ENCODE measurements at places on chromosomes 16 and 17. TPM values are rescaled to one million over a fixed set of nuclear protein-coding genes. Genes with fewer than 3 reads are reported as not detected.

The PYY gene
- not detected for total RNA-seq

The UBE2Z gene
- total RNA-seq: 61.3 TPM

The NRN1L gene
- 0.69 TPM for total RNA-seq

The TP53TG3 gene
- not detected for total RNA-seq

The SMPD3 gene
- 5.6 TPM for total RNA-seq

The LITAFD gene
- not detected for total RNA-seq

The RNF43 gene
- total RNA-seq: 7.5 TPM

The RECQL5 gene
- total RNA-seq: 43.1 TPM

The CCL8 gene
- total RNA-seq: 1.5 TPM

The AATF gene
- total RNA-seq: 42.8 TPM

The CDRT15 gene
- total RNA-seq: not detected

The TBC1D3G gene
- not detected for total RNA-seq

GRCh38 chr16:75481475-75481874 is 13.8 kb downstream of the CHST6 start:
- DNase-seq: peak; percentile 34

GRCh38 chr17:49191409-49191916 is 18.9 kb downstream of the GNGT2 start:
- no peak for DNase-seq

- DNase-seq: peak; percentile 99
Observed at GRCh38 chr16:401468-402348, at the start of gene DECR2. DECR2 (plus strand) TSS chr16:401885; CDS start chr16:401964, 79 bp downstream.

DNA sequence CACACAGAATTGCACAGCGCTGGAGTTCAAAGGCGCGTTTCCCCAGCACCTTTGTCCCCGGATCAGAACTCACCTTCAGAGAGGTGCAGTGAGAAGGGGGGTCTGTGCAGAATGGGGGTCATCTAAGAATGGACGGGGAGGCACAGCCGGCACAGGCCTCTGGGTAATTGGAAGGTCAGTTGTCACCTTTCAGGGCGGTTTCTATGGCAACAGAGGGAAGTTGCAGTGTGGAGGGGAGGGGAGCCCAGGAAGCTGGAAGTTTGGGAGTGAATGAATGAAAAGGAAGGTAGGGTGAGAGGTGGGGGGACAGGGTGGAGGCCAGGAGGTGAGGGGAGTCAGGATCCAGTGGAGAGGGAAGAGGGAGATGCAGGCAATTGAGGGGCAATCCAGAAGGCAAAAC is 12.4 kb upstream of the KCNG4 start:
- DNase-seq: no peak

DNA sequence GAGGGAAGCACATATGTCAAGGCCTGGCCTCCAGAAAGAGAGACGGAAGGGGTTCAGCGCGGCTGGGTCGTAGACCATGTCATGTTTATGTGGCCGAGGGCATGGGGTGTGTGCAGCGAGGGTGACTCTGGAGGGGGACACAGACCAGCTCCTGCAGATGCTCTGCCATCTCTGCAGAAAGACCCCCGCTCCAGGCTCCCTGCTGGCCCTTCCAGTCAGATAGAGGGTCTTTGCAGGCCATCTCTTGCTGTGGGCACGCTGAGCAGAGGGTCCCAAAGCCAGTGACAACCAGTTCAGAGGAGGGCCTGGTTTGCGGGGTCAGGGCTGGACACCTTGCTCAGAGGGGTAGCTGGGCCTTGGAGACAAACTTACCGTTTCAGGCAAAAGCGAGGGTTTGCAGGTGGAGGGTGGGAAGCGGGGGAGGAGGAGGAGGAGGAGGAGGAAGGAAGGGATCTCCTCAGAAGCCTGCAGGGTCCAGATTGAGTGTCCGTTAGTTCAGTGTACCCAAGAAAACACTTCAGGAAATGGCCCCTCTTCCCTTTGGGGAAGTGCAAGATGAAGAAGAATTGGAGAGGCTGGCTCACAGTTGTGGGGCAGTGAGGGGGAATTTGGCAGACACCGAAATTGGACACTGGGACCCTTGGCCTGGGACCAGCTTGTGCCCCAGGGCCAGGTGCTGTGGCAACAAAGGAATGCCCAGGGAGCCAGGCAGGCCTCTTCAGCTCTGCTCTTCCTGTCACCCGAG is 102.8 kb downstream of the CMIP start:
- DNase-seq: peak; percentile 46

GRCh38 chr17:35555691-35556090 is 4.9 kb downstream of the SLFN14 start:
- no peak for DNase-seq

DNA sequence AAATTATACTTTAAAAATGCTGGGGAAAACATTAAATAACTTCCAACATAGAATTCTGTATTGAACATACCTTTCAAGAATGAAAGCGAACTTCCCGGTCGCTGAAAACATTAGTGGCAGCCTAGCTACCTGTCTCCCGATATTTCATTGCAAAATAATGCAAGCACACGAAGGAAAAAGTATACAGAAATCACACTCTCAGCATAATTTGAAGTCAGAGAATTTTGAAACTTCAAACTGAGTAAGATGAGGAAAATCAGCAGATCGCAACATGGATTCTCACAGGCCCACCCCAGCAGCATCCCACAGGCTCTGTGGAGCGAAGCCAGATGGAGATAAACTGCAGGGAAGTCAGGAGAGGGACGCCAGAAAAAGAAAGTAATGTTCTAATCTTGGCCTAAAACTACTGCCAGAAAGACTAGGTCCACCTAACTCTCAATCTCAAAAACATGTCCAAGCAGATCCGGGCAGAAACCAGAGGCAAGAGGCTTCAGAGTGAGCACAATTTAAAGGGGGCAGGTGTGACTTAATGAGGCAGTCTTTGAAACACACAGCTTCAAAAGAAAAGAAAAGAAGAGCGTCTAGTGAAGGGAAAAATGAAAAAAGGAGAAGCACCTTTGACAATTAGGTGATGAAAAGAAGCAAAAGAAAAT is 4.8 kb upstream of the GOSR1 start:
- DNase-seq: no peak

DNA sequence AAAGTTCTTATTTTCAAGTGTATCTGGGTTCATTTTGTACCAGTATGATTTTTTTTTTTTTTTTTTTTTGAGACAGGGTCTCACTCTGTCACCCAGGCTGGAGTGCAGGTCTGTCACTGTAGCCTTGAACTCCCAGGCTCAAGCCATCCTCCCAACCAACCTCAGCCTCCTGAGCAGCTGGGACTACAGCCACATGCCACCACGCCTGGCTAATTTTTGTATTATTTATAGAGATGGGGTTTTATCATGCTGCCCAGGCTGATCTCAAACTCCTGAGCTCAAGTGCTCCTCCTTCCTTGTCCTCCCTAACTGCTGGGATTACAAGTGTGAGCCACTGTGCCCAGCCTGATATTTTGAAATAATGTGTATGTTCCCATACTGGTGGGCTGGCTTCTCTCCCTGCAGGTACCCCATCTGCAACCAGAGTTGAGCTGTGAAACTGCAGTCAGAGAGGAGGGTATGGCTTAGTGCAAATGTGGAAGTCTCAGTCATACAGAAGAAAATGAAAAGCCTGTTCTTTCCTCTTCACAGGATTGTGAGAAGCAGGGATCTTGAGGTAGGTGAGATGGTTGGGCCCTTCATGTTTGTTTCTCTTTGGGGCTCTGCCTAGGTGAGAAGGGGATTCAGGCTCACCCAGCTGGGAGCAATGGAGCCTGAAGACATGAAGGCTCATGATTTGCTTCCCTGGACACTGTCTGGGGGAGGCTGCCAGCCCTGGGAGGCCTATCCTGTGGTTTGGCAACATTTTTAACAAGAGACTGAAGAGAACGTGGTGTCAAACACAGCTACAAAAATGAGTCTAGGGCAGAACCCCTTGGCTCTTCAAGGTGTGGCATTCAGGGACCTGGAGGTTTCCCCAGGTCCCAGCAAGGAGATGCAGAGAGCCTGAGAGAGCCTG is 41.3 kb upstream of the SIAH1 start:
- no peak for DNase-seq

DNA sequence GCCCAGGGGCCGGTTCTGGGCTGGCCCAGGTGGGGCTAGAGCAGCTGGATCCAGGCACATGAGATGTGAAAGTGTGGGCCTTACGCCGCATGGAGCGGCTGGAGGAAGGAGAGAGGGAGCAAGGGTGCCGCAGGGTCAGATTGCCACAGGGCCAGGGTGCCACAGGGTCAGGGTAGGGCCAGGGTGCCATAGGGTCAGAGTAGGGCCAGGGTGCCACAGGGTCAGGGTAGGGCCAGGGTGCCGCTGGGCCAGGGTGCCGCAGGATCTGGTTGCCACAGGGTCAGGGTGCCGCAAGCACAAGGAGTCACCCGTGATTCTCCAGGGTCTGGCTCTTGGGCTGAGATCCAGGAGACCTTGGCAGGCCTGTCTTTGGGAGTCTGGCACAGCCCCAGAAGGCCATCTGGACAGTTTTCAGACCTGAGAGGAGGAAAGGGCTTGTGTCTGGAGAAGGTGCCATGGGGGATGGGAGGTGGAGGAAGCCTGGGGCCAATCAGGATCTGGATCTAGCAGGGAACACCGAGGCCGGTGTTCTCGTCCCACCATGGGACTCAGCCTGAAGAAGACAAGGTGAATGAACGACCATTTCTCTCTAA is 13.1 kb upstream of the LASP1NB start:
- peak; percentile 65 for DNase-seq

DNA sequence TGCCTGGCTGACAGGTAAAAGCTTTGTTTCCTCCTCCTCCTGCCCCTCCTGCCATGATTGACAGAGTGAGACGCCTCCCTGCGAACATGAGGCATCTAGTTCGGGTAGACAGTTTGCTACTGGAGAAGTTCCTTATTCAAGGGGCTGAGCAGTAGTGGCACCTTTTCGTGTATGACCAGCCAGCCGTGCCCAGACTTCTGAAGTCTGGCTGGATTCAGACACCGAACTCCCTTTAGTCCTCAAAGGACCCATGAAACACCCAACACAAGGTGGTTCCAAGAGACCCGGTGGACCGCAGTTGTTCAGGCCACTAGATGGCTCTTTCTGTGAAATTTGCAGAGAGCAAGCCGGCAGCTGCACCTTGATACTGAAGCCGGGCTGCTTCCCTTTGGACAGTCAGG is 192.8 kb downstream of the XYLT1 start:
- no peak for DNase-seq

GRCh38 chr17:49482144-49482817 is 12.8 kb upstream of the NGFR start:
- DNase-seq: no peak

DNA sequence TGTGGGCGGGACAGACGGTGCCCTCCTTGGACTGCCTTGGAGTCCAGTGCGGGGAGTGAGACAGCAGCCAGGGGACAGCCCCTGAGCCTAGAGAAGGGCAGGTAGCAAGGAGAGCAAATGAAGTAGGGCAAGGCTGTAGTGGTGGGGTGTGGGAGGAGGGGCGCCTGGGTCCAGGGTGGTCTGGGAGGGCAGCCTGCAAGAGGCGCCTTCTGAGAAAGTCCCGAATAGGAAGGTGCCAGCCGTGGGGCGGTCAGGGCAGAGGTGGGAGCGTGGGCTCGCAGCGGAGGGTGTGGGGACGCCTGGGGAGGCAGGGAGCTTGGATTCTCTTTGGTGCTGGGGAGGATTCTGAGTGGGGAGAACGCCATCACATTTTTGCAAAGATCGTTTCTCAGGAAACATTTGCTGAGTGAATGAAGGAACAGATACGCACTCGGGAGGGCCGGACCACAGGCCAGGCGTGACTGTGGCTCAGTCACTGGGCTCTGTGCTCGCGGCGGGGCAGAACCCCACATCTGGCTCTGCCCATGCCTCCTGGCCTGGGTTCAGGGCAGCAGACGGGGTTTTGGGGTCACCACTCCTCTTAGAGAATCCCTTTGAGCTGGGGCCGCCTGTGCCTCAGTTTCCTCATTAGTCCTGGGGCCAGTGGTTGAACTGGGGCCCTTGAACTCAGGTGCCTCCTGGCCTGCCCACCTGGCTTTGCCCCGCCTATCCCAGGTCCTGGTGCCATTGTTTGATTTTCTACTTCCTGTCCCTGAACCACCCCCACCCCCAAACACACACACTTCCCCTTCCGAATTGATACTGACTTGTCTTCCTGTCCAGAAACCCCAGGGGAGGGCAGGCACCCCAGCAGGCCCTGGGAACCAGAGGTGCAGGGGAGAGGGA is 4.2 kb downstream of the SNN start:
- no peak for DNase-seq

- DNase-seq: peak; percentile 37
Observed at GRCh38 chr17:58284613-58285421, 4.1 kb upstream of the MPO start.

GRCh38 chr17:67388986-67389385 is 11.9 kb downstream of the PITPNC1 start:
- DNase-seq: no peak

DNA sequence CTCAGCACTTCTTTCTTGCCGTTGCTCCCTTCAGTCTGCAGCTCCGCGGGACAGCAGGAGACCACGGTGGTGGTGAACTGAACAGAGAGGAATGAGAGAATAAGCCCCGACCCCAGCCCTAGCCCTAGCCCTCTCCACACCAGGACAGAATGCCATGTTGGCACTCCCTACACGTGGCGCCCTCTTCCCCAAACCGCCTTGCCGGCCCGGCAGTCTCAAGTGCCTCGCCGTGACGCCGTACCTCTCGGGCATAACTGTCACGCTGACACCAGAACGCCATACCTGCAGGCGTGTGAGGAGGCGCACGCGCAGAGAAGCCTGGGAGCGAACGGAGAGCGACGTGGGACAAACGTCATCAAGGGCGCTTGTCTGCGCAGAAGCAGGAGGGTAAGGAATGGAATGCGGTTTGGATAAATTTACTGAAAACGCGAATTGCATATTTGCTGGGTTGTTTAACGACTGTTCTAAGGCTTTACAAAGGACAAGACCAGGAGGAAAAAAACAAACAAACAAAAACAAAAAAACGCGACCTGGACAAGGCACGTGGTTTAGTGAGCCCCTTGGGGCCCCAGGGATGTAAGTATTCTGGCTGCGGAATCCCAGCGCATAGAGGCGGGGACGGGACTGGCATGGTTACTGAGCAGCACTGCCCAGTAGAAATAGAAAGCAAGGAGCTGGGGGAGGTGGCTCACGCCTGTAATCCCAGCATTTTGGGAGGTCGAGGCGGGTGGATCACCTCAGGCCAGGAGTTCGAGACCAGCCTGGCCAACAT is at the start of gene AARSD1:
TSS of gene AARSD1 (minus strand) at position 294 of the 772 bp plus-strand sequence. CDS start at position 280, 14 bp downstream.
- DNase-seq: peak; percentile 96

DNA sequence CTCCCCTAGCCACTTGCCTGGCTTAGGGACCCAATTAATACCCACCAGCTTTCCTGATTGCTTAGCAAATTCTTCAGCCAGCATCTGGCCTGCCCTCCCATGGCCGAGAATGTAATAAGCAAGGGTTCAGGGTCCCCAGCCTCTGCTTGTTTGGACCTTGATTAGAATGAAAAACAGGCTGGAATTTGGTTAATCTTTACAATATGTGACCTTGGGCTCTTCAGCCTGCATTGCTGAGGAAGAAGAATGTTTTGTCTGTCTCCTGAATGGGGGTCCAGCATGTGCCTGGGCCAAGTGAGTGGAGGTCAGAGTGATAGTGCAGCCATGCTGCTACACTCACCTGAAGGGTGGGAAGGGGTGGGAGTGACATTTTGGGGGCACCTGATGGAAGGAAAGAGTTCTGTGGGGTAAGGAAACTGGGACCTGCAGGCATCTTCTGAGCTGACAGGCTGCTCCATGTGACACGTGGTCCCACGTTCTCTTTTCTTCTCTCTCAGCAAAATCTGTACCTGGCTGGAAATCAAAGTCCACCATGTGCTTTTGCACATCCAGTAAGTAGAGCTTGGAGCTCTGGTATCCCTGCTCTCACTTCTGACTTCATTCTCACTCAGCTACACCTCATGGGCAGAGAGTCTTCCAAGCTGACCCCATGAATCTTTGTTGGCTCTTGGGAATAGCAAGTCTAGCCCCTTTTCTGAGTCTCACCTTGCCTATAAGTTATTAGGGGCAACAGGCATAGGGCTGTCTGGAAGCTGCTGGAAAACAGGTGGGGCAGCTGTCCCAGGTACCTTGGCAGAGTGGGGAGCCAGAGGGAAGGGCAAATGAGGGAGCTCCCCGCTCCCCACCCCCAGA is 5.3 kb downstream of the TMEM106A start:
- DNase-seq: peak; percentile 18

GRCh38 chr17:3915995-3916696 is at the start of gene P2RX1:
P2RX1 (minus strand) TSS chr17:3916465; CDS start chr17:3916225, 240 bp downstream.
- peak; percentile 80 for DNase-seq

All from upper lobe of right lung (tissue), 1 donor.